Activated T-cell treated with anti-CD3 and anti-CD28 coated beads, Interleukin-2, amount 50 U/mL, for 72 hours (primary cell): ENCODE measurements at places on chromosomes 3 and 15. TPM values are rescaled to one million over a fixed set of nuclear protein-coding genes. Genes with fewer than 3 reads are reported as not detected.

DNA sequence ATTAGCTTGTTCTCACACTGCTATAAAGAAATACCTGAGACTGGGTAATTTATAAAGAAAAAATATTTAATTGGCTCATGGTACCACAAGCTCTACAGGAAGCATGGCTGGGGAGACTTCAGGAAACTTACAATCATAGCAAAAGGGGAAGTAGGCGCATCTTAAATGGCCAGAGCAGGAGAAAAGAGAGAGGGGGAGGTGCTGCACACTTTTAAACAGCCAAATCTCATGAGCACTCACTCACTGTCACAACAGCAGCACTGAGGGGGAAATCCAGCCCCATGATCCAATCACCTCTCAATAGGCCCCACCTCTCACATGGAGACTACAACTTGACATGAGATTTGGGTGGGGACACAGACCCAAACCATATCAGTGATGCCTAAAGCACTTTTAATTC is 82.5 kb downstream of the DCLK3 start:
- no peak for DNase-seq

DNA sequence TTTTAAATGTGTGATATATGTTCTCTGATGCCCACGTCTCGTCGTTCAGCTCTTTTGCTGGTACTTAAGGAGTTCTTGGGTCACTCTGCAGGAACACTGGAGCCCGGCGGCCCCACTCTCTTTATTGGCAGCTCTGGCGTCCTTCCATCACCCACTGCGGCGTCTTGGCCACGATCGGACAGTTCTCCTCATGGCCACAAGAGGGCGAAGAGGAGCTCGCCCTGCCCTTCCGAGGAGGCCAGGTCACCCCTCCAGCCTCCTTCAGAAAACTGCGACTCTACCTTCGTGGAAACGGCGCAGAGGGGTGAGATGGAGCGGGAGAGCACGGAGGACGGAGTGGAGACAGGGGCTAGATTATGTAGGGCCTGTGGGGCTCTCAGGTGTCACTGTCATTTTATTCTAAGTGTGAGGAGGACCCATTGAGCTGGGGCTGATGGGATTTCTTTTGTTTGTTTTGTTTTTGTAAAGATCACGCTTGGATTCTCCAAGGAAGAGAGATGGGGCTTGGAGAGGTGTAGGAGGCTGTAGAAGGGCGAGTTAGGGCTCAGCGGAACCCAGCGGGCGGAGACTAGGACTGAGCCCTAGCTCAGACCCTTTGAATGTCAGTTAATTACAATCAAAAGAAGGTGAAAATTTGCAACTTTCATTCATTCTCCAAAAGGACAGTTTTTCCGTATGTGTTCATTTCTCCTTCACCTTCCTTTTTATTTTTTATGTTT is 28.0 kb upstream of the GABRA5 start:
- no peak for DNase-seq

GRCh38 chr15:26868029-26868685 is 1.3 kb downstream of the GABRA5 start:
- no peak for DNase-seq

GRCh38 chr3:194585880-194586281 is 47.3 kb downstream of the TMEM44 start:
- DNase-seq: no peak

DNA sequence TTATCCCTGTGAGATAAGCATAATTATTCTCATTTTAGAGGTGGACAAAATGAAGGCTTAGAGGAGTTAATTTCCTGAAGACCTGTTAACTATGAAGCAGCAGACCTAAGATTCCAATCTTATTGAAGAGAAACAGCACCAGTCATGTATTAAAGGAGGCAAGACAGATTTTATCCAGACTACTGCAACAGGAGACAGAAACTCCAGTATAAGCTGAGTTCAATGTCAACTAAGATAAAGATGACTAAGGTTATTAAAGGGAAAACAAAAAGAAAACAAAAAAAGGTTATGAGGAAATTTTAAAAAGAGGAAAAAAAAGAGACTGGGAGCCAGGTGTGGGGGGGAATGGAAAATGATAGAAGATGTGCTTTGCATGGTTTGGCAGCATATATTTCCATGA is 707.7 kb upstream of the NR2F2 start:
- no peak for DNase-seq

DNA sequence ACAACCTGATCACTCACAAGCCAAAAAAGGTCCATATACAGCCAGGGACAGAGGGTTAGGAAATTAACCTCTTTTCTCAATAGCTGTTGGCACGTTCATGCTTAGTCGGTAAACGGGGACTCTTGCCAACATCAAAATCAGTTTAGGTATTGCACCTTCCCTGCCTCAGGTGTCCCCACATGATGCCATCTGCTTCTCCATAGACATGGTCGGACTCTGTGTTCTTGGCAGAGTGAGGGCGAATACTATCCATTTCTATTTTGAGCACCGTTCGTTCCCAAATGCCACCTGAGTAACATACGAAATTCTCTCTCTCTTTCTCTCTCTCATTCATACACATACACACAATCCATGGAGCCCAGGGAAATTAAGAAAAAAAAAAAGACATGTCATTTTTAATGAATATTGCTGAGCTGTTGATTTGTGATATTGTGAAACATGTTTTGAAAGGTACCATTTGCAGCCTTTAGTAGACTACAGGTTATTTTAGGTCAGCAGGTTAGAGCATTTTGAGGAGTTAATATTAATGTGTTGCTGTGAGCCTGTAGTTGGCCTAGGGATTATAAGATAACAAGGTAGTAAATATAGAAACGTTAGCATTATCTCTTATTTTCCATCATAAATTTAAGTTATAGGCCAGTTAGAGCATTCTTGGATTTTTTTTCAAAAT is 78.5 kb downstream of the GHSR start:
- no peak for DNase-seq

DNA sequence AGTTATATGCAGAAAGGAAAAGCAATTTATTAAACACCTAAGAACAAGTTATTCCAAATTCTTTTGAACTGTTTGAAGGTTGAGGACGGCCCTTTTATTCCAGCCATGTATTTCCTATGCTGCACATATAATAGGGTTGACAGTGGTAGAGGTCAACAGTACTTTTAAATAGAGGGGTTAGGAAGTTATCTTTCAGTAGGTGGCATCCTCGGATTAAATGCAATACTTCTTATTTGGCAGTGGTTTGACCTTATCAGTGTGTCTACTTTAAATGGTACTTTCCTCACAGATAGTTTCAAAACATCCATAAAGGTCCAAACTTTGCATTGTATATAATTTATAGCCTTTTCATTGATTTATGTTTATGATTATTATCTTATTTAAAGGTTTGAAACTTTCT is 558.7 kb downstream of the TUSC7 start:
- DNase-seq: no peak

- no peak for DNase-seq
Observed at GRCh38 chr3:2783261-2783660, 326.9 kb downstream of the IL5RA start.

DNA sequence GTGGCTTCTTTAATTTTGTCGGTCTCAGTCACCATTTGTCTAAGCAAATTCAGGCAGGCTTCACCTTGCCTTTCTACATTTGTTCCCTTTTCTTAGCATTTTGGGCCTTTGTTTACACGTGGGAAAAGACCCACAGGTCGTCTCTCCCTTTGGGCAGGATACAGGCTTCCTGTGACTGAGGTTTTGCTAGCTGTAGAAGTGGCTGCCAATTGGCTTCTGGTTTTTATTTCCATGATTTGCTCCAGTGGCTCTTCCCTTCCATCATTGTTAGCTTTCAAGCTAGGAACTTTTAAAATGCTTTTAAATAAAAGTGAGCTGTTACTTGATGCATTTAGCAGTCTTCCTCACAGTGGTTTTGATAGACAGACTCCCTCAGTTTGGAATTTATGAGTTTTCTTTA is 37.3 kb downstream of the MLH1 start:
- no peak for DNase-seq

- no peak for DNase-seq
Observed at GRCh38 chr3:189446959-189447560, 184.1 kb upstream of the TP63 start.

Gene CP
- total RNA-seq: not detected

Gene GXYLT2
- total RNA-seq: 0.23 TPM

Gene ELP6
- 45.5 TPM for total RNA-seq

Gene C2CD4B
- 0.90 TPM for total RNA-seq

Gene GUCA1C
- not detected for total RNA-seq

Gene P3H2
- total RNA-seq: not detected

Gene IL20RB
- total RNA-seq: 2.0 TPM

Gene VWA5B2
- 0.07 TPM for total RNA-seq

Gene ABHD5
- 19.8 TPM for total RNA-seq

Gene GPR87
- total RNA-seq: 2.2 TPM
